ENCODE measurements at places on chromosomes 6 and 20.

GRCh38 chr6:87879132-87879861, 168.3 kb upstream of the SPACA1 start:
- no peak for DNase-seq

- no peak for DNase-seq
Measured at GRCh38 chr6:42236682-42237473, 19.2 kb upstream of the MRPS10 start.

DNA sequence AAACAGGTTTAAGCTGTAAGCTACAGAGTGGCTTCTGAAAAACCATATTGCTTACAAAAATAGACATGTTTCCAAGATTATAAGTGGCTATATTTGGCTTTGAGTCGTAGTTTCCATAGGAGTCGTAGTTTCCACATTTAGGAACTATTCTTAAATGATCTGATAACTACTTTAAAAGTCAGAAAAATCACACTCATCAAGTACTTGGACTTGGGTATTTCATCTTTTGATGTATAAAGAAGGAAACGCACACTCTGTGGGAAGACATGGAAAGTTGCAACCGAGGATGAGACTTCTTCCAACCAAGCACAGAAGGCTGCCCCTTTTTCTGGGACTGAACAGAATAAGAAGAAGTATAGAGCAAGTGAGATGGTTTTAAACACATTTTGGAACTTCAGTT, 118.3 kb downstream of the KHDRBS2 start:
- DNase-seq = no peak

GRCh38 chr6:148223424-148223842, 119.2 kb upstream of the SASH1 start:
- DNase-seq = no peak

DNA sequence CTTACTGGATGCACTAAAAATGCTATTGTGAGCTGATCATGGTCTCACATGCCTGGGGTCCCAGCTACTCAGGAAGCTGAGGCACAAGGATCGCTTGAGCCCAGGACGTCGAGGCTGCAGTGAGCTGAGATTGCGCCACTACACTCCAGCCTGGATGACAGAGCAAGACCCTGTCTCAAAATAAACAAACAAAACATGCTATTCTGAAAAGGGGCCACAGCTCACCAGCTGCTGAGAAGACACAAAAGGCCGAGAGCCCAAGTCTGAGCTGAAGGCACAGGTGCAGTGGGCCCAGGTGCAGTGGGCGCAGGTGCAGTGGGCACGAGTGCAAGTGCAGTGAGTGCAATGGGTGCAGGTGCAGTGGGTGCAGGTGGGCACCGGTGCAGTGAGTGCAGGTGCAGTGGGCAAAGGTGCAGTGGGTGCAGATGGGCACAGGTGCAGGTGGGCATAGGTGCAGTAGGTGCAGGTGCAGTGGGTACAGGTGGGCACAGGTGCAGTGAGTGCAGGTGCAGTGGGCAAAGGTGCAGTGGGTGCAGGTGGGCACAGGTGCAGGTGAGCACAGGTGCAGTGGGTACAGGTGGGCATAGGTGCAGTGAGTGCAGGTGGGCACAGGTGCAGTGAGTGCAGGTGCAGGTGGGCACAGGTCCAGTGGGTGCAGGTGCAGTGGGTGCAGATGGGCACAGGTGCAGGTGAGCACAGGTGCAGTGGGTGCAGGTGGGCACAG, 16.0 kb downstream of the ZBTB46 start:
- DNase-seq = no peak

All from activated naive CD4-positive, alpha-beta T cell (primary cell).